ENCODE measurements at places on chromosomes 5 and 9.

DNA sequence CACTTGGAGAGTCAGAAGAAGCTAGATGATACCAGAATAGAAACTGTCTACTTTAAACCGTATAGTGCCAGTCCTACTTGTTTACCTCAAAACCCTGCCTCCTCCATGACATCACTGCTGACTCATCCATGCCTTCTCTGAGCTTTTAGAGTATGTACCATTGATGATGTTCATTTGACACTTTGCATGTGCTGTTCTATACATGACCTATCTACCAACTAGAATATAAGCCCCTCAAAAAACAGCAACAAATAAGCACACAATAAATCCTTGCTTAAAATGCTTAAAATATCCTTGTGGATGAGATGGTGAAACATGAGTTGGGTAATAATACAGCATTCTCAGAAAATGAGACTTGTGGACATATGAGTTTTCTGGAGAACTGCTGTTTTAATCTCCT lies 2.6 kb downstream of the CTNNAL1 start:
- DNase-seq: peak; percentile 32

DNA sequence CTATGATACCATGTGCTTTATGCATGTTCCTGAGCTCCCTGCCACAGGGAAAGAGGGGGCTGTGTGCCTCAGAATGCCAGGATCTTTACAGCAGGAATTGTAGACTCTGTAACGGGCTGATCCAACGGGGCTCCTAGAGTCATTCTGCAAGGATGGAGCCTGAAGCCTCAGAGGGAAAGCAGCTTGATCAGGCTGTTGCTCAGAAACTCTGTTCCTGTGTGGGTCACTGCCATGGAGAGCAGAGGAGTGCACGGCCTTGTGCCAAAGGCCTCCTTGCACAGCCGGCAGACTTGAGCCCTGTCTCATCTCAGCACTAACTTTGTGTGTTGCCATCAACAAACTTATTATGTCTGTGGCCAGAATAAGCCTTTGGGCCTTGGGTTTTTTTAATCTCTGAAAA lies 51.8 kb downstream of the AMBP start:
- DNase-seq: no peak

GRCh38 chr5:123845356-123846100 lies 333.6 kb downstream of the CSNK1G3 start:
- no peak for DNase-seq

DNA sequence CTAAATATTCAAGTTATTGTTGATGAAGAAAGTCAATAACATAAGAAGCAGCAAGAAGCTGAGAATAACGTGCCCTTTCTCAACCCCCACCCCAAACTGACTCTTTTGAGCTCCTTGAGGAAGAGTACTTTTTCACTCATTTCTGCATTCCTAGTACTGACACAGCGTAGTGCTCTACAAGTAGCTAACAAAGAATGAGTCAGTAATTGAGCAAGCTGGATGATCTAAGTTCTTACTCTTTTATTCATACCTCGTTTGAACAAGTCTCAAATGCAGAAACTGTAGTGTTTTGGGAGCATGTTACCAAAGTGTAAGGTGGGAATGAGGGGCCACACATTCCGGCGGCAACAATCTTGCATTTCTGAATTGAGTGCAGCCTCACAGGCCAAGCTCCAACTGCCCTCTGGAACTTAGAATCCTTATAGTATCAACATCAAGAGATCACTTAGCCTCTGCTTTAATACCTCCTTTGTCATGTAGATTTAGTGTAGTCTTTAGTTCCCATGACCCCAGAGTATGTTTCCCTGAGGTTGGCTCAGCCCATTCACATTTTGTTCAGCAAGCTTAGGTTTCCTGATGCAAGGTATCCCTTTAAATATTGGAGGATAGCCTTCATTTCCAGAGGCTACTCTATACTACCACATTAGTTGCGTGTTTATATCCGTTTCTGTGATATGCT lies 152.0 kb downstream of the PRR16 start:
- DNase-seq: no peak

DNA sequence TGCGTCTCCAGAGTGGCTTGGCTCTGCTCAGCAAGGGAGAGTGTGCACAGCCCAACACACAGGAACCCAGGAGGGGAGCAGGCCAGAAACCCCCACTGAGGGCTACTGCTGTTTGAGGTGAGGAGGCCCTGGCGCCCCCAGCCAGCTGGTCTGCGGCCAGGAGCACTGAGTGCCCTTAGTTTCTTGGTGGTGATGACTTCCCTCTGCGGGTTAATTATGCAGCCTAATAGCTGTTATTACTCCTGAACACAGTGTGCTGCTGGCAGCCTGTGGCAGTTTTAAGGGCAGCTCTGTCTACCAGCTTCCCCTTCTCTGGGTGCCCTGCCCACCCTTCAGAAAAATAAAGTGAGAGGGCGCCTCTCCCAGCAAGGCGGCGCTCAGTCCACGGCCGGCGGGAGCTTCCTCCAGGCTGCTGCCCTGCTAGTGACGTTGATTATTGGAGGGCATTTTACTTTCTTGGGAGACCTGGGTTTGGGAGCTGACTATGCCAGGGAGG lies 19.2 kb downstream of the GADD45G start:
- DNase-seq: no peak

- DNase-seq: no peak
These were observed 91.6 kb upstream of the TAF11L2 start for GRCh38 chr5:17406423-17406838.

GRCh38 chr5:102711525-102712385 lies 43.4 kb upstream of the PAM start:
- DNase-seq: no peak

All from activated CD8-positive, alpha-beta memory T cell treated with anti-CD3 and anti-CD28 coated beads for 1 hour (primary cell).